Stimulated activated CD4-positive, alpha-beta T cell treated with anti-CD3 and anti-CD28 coated beads, TNF-alpha, amount 100 ng/mL, for 24 hours (primary cell): ENCODE measurements at places on chromosomes 16 and 17.

DNA sequence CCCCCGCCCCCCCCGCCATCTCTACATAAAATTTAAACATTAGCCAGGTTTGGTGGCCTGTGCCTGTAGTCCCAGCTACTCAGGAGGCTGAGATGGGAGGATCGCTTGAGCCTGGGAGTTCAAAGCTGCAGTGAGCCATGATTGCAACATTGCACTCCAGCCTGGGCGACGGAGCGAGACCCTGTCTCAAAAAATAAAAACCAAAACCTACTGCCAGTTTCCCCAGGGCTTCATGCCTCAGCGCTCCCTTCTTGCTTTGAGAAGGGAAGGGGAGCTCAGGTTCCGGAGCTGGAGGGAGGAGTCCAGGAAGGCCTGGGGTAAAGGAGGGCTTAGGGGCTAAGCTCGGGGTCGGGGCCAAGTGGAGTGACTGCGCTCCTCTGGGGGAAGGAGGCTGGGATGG, 20.5 kb downstream of the PLCD3 start:
- DNase-seq, result no peak

- DNase-seq, result peak; percentile 26
These were observed 64.1 kb downstream of the TIMM22 start for GRCh38 chr17:1060991-1061390.

DNA sequence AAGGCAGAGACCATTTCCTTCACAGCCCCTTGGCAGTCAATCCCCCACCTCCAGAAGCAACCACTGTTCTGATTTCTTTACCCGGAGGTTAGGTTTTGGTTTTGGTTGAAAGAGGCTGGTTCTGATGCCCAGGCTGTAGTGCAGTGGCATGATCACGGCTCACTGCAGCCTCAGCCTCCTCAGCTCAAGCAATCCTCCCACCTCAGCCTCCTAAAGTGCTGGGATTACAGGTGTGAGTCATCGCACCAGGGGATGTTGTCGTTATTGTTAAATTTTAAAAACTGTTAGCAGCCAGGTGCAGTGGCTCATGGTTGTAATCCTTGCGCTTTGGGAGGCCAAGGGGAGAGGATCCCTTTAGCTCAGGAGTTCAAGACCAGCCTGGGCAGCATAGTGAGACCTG, 3.0 kb upstream of the CTRB2 start:
- no peak for DNase-seq

- DNase-seq, result no peak
These were observed 30.7 kb upstream of the CDRT4 start for GRCh38 chr17:15498107-15498506.

DNA sequence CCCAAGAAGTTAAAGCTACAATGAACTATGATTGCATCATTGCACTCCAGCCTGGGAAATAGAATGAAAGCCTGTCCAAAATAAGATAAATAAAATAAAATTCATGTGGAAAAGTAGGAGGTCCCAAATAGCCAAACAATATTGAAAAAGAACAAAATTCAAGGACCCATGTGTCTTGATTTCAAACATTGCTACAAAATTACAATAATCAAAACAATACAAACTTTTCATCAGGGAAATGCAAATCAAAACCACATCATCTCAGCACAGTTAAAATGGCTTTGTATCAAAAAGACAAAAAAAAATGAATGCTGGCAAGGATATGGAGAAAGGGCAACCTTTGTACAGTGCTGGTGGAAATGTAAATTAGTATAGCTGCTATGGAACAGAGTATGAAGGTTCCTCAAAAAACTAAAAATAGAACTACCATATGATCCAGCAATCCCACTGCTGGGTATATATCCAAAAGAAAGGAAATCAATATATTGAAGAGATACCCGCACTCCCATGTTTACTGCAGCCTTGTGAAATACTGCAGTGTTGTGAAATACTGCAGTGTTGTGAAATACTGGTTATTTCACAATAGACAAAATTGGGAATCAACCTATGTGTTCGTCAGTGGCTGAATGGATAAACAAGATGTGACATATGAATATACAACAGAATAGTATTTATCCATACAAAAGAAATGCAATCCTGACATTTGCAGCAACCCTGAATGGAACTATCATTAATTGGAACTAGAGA, 24.5 kb upstream of the ZNF287 start:
- DNase-seq, result no peak

GRCh38 chr17:50935996-50936266, 69.8 kb upstream of the TOB1 start:
- DNase-seq, result no peak

- no peak for DNase-seq
These were observed 392.9 kb downstream of the SLC39A11 start for GRCh38 chr17:72699545-72699944.

GRCh38 chr16:20352615-20353014, at the start of gene UMOD:
Gene UMOD, minus strand, starts transcription at chr16:20352715. Its CDS starts 1,978 bp downstream, at chr16:20350737.
- DNase-seq, result no peak

GRCh38 chr16:61007694-61008093, 1028.5 kb downstream of the CDH8 start:
- DNase-seq, result no peak

DNA sequence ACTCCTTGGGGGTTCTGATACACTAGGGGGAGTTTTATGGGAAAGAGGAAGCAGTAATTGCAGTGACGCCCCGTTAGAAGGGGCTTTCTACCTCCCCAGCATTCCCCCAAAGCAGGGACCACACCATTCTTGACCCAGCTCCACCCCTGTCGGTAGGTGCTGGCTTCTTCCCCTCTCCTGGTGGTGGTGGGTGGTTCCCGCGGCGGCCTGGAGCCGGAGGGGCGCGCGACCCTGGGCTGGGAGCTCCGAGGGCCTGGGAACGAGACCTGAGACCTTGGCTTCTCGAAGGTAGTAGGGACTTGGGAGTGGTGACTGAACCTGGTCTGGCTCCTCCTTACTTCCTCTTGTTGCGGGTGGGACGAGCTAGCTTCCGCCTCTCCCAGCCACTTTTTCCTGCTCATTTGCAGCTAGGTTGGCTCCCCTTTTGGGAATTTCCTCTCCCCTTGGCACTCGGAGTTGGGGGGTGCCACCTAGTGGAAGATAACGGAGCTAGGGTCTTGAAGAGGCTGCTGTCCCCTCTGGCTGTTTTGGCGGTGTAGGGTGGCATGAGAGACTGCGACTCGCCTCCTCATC, 438 bp downstream of the GRN start:
- no peak for DNase-seq

- no peak for DNase-seq
These were observed 98.9 kb downstream of the SOCS1 start for GRCh38 chr16:11157143-11157542.

- DNase-seq, result no peak
These were observed 18.2 kb upstream of the HLF start for GRCh38 chr17:55246583-55246982.

- DNase-seq, result no peak
These were observed 54.3 kb downstream of the NEUROD2 start for GRCh38 chr17:39553341-39553945.

- DNase-seq, result no peak
These were observed 686.7 kb upstream of the RBFOX1 start for GRCh38 chr16:6645768-6646568.

DNA sequence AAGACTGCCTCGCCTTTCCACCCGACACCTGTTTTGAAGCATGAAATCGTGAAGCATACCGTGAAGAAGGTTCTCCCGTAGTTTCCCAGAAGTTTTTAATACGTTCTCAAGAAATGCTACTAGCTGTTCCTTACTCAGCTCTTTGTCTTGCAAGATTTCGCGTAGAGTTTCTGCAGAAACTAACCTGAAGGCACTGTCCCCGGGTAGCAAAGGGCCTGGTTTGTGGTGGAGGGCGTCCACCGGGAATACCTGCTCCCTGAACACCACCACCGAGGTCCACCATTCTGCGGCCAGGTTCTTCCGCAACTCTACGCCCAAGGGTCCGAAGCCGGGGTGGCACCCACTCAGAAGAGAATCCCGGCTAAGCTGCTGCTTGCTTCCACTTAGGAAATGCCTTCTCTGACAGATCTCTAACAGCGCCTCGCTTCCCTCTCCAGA, 487 bp downstream of the POLG2 start:
- no peak for DNase-seq
